ENCODE measurements at places on chromosomes 1 and 21.

- no peak for DNase-seq
Measured at GRCh38 chr21:31181082-31181750, 142.9 kb upstream of the KRTAP19-8 start.

GRCh38 chr1:70483342-70483741 is 72.3 kb downstream of the CTH start:
- DNase-seq, result no peak

- DNase-seq, result peak; percentile 44
Measured at GRCh38 chr1:205430696-205431305, 8.9 kb upstream of the LEMD1 start.

GRCh38 chr21:33478935-33479678 is 667 bp downstream of the TMEM50B start:
- no peak for DNase-seq

- no peak for DNase-seq
Measured at GRCh38 chr1:191152776-191153175, 675.1 kb upstream of the BRINP3 start.

GRCh38 chr1:52504720-52505119 is 48.2 kb downstream of the TUT4 start:
- no peak for DNase-seq

DNA sequence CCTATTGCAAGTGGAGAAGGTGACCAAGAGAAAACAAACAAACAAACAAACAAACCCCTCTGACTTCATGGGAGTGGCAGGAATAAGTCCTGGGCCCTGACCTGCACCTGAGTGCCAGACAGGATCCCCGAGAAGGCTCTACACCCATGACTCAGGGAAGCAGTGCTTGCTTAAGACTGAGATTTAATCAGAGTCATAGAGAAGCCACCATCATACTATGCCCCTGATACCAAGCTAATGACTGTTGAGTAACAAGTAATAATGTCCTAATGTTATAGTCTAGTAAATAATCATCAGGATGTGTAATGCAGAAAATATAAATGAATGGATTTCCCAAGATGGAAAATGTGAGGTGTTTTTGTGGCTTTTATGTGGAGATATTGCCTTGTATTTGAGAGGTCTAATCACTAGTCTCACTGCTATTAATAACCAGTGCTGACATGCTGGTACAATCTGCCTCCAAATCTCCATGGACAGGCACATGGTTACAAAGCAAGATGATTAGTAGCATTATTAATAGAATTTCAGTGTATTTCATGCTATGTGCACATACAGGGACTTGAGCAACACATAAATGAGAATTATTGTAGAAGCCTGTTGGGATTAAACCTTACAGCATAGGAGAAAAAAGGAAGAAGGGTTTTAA is 1290.9 kb downstream of the MRPL39 start:
- DNase-seq, result no peak

- no peak for DNase-seq
Measured at GRCh38 chr1:198435056-198435455, 105.4 kb downstream of the ATP6V1G3 start.

DNA sequence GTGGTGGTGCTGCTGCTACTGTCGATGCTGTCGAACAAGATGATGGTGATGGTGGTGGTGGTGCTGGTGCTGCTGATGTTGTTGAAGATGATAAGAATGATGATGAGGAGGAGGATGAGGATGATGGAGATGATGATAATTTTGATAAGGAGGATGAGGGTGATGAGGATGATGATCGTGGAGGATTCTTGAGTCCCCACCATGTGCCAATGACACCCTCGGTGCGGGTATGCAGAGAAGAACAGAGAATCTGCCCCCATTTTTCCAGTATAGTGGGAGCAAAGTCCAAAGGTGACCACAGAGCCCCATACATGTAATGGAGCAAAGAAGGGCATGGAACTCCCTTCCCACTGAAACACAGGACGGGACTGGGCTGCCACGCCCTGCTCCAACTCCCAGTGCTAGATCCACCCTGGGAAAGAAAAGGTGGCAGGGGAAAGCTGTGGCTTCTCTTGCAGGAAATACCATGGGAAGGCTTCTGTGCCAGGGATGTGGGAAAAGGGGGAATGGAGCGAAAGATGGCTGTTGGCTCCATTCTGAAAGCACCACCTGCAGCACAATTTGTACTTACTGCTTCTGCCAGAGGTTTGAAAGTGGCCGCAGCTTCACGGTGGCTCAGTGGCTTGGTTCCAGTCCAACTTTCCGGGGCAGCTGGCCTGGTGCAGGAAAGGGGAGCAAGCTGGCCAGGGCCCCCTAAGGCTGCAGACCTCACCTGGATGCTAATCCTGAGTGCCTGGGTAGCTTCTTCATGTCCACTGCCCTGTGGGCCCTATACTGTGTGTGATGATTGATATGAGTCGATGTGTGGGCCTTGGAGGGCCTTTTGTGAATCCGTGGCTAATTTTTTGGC is 387.2 kb upstream of the VAMP3 start:
- DNase-seq, result no peak

All from Caki2 (cell line).